Dermis lymphatic vessel endothelial cell (primary cell): ENCODE measurements at places on chromosomes 12 and 14. TPM values are rescaled to one million over a fixed set of nuclear protein-coding genes. Genes with fewer than 3 reads are reported as not detected.

Gene ACSS3
- total RNA-seq: 0.34 TPM in 1 of 2 replicates, not detected in the other

Gene PLEKHG7
- not detected in 2 replicates for total RNA-seq

Gene C14orf132
- total RNA-seq: 3.6 and 8.6 TPM in 2 replicates

Gene GRIN2B
- not detected in 2 replicates for total RNA-seq

Gene IL26
- total RNA-seq: not detected in 2 replicates

Gene GPR84
- total RNA-seq: under 0.01 TPM in 1 of 2 replicates, not detected in the other

Gene TEX22
- total RNA-seq: under 0.01 and 0.09 TPM in 2 replicates

Gene ANKRD33
- 0.09 and 0.11 TPM in 2 replicates for total RNA-seq

Gene OAS2
- total RNA-seq: 0.43 and 0.95 TPM in 2 replicates

Gene FGF6
- not detected in 2 replicates for total RNA-seq

Gene NRXN3
- under 0.01 TPM in 1 of 2 replicates, not detected in the other for total RNA-seq

Gene SIX1
- total RNA-seq: 0.09 and 0.11 TPM in 2 replicates

Gene DNM1L
- 54.9 and 79.2 TPM in 2 replicates for total RNA-seq

Gene PTPRB
- 103 and 124 TPM in 2 replicates for total RNA-seq

Gene CCDC175
- not detected in 2 replicates for total RNA-seq

Gene APOF
- total RNA-seq: not detected in 2 replicates

Gene BCL2L2
- 15.3 and 22.5 TPM in 2 replicates for total RNA-seq

Gene CCDC198
- not detected in 2 replicates for total RNA-seq

Gene LEMD3
- 30.1 and 31.7 TPM in 2 replicates for total RNA-seq

Gene KLRK1
- not detected in 2 replicates for total RNA-seq

Gene DENR
- total RNA-seq: 29.4 and 36.9 TPM in 2 replicates

Gene FBLN5
- 0.26 and 0.98 TPM in 2 replicates for total RNA-seq

Gene RPS26
- total RNA-seq: 108 and 138 TPM in 2 replicates
